ENCODE measurements at places on chromosomes 12 and 14.
A peak's percentile ranks its signal among the peaks of the same experiment; 100 is the strongest.

GRCh38 chr14:51464411-51464810, 187.3 kb upstream of the FRMD6 start:
- DNase-seq: no peak

DNA sequence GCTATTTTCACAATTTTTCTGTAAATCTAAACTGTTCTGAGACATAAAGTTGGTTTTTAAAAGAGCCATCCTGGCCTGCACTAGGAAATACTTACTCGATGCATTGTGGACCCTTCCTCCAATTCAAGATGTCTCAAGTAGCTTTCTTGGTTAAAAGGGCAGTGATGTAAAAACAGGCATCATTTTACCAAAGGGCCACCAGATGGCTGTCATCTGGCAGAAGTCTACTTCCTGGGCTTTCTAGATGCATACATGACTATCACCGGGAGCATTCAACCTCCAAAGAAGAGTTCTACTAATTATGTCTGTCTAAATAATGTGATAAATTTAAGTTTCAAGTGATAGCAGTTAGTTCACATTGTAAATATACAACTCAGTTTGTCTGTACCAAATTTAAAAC, 96.8 kb upstream of the FRMD6 start:
- no peak for DNase-seq

DNA sequence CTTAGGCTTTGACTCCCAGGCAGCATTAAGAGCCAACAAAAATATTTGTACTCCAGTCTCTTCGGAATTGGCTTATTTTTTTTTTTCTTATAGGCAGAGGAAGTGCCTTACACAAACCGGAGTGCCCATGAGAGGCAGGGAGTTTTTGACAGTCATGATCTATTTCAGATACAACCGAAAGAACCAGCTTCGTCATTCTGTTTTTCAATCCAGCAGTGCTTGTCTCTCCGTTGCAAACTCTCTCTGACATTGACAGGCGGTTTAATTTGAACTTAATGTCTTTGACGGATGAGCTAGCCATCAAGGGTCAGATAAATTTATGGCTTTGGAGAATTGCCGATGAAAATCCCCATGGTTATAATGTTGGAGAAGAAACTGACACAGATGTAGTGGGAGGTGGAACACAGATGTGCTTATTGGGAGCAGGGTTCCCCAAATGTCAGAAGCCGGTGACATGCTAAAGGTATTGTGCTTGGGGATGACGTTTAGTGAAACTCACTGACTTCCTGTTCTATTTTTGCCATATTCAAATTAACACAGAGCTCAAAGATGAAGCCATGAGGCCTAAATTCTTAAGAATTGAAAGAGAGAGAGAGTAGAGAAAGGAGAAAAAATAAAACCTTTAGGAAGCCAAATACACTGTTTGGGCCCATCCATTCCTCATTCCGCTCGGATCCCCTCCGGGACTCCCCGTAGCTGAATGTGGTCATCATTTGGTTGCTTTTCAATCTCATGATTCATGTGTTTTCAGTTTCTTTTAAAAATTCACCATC, 59.7 kb downstream of the PLXNC1 start:
- DNase-seq: no peak

DNA sequence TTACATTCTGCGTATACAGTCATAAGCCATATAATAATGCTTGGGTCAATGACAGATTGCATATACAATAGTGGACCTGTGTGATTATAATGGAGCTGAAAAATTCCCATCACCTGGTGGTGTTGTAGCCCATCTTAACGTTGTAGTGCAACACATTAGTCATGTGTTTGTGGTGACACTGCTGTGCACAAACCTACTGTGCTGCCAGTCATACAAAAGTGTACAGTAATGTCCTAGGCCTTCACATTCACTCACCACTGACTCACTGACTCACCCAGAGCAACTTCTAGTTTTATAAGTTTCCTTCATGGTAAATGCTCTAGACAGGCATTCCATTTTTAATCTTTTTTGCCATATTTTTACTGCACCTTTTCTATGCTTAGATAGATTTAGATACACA, 194.8 kb upstream of the SEL1L start:
- no peak for DNase-seq

- DNase-seq: no peak
Measured at GRCh38 chr14:86388216-86388615, 858.3 kb downstream of the FLRT2 start.

DNA sequence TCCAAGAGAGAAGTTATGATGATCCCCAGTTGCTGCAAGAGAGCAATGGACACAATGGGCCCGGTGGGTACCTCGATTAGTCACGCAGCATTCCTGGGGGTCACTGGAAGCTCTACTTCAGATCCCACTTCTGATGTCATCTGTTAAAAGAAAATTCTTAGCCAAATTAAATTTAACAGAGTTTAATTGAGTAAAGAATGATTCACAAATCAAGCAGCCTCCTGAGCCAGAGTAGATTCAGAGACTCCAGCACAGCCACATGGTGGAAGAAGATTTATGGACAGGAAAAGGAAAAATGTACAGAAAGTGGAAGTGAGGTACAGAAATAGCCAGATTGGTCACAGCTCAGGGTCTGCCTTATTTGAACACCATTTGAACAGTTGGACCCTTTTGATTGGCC, 107.5 kb downstream of the SPTSSA start:
- no peak for DNase-seq

DNA sequence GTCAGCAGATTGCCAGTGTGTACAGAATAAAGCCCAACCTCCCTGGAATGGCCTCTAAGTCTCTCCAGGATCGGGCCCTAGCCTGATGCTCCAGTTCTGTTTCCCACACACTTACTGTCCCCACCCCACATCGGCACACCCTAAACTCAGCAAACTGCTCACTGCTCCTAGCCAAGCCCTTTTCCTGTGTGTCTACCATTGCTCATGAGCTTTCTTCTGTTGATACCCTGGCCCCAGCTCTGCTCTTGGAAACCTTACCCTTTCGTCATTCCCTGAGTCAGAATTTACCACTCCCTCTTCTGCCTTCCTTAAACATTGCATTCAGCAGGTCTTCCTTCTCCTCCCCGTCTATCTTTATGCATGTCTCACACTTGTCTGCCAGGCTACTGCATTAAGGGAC, 158.9 kb downstream of the TMX1 start:
- DNase-seq: no peak

GRCh38 chr14:42929806-42930480, 1323.3 kb downstream of the LRFN5 start:
- no peak for DNase-seq

DNA sequence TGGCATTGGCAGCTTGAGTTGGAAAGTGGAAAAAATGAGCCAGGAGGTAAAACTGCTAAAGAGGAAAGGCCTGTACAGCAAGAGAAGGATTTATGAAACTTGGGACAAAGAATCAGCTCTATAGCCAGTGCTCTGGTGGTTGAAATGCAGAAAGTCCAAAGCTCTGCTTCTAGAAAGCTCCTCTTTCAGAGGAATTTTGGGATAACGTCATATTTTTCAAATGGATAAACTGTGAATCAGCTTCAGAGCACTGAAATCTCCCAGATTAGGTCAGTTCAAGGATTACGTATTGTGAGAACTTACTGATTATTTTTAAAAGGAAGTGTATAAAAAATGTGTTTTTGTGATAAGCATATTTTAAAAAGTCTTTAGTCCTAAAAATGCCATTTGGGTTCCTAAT, 203.1 kb upstream of the CNOT2 start:
- no peak for DNase-seq

DNA sequence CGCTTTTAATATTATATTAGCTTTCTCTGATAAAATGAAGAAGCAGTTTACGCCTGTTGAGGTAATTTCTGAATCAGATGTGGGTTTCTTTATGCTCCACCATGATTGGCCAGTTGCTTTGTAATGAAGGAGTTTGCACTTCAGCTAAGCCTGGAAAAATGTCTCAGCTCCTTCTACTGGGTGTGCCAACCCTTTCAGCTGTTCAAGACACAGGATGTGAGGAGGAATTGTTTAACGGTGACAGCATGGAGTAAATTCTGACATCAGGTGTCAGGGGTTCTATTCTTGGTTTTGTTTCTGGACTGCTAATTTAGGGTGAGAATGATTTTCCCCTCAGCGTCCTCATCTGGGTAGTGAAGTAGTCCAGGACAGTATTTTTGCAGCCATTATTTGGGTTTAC, 43.5 kb downstream of the FLRT2 start:
- no peak for DNase-seq

DNA sequence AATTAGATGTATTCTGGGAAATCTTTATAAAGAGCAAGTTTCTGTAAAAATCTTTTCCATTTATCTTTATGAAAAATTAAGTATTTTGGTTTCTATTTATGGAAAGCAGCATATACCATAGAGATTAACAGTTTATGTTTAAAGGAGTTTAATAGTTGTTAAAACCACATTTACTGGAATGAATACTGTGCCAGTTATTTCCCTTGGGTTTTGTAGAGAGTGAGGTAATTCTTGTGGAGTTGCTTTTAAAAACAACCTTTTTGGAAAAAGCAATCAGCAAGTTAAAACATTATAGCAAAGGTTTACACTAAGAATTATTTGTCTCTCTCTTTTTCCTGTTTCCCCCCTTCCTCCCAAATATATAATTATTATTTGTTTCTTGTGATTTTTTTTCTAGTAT, 34.9 kb downstream of the AEBP2 start:
- no peak for DNase-seq

GRCh38 chr14:32311294-32312009, 17.6 kb upstream of the AKAP6 start:
- DNase-seq: no peak

- no peak for DNase-seq
Measured at GRCh38 chr14:101301011-101301410, 260.3 kb upstream of the DIO3 start.

DNA sequence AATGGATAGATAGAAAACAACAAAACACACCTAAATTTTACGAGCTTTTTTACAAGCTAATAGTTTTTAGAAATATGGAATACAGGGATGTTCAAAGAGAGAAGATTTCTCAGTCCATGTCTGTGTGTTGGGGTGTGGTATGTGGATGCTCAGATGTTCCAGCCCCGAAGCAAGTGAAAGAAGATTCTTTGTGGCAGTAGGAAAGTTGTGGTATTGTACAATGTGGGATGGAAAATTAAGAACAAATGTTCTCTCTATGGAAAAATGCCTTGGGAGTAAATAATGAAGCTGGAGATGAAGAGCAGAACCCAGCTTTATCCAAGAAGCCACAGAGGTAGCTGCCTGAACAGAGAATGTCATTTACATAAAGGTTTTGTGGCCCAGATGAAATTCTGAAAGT, 150.3 kb upstream of the PRKD1 start:
- no peak for DNase-seq

DNA sequence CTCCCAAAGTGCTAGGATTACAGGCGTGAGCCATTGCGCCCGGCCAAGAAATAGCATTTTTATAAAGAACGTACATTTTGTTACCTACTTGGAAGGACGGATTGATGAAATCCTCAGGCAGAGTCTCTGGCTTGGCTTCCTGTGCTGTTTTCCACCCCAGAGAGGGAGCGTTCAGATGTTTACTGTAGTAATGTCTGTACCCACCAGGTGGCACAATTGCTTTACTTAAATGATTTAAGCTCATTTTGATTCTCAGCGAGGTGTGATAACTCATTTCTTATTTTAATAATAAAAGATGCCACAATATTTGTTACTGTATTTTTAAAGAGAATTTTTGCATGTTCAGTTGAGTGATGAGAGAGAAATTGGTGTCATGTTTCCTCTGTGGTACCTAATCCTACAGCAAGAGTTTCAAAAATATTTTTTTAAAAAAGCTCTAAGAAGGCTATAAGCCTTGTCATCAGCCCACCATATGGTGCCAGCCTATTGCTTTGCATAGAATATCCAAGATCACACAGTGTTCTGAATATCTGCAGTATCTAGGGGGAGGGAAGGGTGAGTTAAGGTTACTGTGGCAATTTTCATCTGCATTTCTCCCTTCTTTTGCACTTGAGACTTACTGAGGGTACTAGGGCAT, 82.6 kb upstream of the TRAF3 start:
- DNase-seq: no peak

DNA sequence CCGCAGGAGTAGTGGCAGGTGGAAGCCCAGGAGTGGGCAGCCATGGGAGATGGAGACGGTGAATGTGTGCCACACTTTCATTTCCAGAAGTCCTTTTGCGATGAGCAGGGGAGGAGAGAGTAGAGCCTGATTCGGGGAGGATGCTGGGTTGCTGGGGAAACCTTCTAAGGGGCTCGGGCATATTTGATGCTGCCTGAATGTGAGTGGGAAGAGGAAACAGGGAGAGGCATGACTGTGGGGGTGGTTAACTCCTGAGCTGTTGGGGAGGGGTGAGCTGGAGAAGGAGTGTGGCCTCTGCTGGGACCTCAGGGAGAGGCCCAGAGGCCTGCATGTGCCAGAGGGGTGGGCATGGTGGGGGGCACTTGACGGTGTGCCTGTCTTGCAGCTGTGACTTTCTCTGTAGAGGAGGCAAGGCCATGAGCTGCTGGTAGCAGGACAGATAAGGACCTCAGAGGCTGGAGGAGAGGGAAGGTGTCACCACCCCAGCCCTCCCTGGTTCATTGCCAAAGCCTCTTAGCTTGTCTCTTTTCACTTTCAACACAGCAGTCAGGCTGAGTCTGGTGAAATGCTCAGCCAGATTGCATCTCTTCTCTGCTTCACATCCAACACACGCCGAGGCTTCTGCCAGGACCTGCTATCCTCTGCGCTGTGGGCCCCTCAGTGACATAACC, 11.4 kb downstream of the GLT1D1 start:
- DNase-seq: no peak

DNA sequence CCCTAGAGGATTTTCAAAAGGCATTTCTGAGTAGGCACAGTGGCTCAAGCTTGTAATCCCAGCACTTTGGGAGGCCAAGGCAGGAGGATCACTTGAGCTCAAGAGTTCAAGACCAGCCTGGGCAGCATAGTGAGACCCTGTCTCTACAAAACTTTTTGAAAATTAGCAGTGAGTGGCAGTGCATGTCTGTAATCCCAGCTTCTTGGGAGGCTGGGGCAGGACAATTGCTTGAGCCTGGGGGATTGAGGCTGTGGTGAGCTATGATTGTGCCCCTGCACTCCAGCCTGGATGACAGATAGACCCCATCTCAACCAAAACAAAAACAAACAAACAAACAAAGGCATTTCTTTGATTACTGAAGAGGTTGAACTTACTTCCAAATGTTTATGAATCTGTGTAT, 201.4 kb downstream of the KIF26A start:
- no peak for DNase-seq

- no peak for DNase-seq
Measured at GRCh38 chr12:19710811-19711793, 271.8 kb downstream of the AEBP2 start.

DNA sequence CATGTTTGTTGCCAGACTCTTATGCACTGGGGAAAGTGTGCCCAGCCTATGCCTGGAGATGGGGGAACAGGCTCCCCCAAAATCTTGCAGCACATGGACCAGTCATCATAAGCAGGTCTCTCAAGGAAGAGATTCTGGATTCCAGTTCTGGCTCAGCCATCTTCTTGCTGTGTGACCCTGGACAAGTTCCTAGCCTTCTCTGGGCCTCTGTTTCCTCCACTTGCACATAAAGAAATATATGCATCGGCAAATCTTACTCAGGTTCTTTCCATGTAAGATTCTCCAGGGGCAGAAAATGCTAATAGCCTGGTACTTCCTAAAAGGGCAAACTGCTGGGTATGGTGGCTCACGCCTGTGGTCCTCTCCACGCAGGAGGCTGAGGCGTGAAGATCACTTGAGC, 7.2 kb downstream of the OAS3 start:
- peak; percentile 61 for DNase-seq
